ENCODE measurements at places on chromosomes 4 and X.

- no peak for DNase-seq
Observed at GRCh38 chr4:165556383-165556782, 177.6 kb downstream of the CPE start.

DNA sequence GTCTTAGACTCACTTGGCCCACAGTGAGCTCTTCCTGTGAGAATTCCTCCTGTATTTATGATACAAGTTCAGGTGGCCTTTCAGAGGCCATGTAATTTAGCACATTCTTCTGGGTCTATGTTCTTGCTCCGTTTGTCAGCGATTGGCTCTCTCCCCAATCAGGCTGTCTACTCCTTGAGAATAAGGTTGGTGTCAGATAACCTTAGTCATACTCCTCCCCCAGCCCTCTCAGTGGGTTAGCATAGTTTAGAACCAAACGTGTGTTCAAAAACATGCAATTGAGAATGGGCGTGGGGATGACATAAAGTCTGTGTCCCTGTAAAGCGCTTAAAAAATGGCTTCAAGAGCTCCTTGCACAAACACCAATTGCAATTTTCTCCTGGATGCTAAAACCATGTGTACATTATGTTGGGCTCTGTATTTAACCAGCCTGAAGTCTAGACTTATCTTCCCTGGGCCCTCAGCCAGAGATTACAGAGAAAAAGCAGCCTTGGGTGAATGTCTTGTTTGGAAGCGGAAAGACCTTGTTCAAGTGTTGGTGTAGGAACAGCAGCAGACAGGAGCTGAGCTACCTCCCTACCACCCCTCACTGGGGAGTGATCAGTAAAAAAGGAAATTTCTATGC, 9.9 kb upstream of the CT47C1 start:
- no peak for DNase-seq

DNA sequence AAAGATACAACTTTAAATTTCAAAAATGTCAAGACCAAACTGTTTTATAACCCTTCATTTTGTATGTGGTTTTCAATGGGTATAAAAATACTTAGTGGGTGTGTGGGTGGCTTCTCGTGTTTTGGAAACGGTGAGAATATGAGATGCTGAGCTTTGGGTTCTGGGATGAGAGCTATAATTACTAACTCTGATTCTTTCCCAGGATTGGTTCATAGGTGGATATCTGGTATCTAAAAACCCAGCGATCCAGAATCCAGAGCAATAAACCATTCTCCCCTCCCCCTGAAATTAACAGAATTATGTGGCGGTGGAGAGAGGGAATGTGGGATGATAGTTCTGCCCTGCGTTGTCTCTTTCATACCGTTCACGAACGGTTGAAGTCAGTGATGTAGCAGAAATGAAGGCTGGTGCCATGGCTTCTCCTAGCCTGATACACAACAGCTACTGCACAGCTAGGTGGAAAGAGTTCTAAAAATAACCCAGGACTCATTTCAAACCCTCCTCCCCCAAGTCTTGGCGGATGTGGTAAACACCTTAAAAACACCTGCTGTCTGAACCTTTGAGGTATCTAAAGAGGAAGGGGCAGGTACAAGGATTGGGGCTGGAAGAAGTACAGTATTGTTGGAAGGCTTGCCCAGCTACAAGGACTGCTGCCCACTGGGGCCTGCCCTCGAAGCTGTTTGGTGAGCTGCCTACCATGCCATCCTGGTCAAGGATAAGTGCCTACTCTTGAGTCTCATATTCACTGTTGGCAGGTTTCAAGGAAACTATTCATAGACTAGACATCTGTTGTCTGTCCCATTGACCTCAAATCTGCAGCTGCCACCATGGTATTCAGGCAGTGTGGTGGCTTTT, 44.5 kb downstream of the SEPTIN11 start:
- DNase-seq: no peak

DNA sequence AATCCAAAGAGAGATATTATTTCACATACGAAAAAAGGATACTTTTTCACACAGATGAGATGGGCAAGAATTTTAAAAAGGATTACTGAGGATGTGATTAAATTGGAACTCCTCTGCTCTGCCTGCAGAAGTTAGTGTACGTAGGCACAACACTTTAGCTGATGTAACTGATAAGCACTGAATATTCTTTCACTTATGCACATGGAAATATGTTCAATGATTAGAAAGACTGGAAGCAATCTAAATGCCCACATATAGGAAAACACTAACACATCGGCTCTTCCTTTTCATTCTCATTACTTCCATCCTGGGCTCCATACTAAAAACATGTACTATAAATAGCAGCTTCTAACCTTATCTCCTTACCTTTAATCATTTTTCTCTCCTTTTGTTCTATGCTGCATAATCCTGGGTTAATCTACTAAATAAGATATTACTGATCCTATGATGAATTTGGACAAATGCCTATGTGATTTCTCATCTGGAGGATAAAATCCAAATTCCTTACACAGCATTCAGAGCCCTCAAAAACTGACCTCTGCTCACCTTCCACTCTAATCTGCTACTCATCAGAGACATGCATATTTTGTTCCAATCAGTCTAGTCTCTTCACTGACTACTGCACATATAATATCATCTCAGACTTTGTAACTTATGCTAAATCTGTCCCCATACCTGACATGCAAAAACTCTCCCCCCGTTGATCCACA, 197.8 kb downstream of the PDGFC start:
- DNase-seq: no peak

DNA sequence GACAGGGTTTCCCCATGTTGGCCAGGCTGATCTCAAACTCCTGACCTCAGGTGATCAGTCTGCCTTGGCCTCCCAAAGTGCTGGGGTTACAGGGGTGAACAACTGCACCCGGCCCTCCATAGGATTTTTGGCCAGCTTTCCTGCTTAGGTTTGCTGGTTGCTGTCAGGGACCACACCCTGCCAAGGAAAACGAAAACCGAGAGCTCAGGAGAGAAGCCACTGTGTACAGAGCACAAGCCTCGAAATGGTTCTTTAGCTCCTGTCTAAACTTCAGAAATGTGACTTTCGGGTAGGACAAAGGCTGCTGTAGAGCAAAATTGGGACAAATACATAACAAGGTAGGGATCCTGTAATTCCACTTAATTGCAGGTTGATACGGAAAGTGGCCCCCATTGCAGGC, 146.3 kb upstream of the ATP6AP2 start:
- no peak for DNase-seq

GRCh38 chr4:3874525-3875110, 108.4 kb downstream of the ADRA2C start:
- no peak for DNase-seq

- DNase-seq: no peak
Observed at GRCh38 chr4:159071178-159071968, 31.5 kb upstream of the RAPGEF2 start.

- DNase-seq: no peak
Observed at GRCh38 chrX:110409925-110410324, 51.3 kb downstream of the RTL9 start.

DNA sequence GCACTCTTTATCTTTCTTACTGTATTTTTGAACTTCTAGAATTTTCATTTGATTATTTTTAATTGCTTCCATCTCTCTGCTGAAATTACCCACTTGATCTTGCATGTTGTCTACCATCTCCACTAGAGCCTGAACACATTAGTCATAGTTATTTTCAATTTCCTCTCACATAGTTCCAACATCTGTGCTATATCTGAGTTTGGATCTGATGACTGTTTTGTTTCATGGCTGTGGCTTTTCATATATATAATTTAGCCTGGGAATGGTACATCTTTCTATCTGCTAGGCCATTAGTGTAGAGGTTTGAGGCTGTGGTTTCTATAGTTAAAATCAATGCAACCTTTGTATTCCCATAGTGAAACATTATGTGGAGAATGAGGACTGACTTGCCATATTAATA, 33.2 kb downstream of the NPY2R start:
- no peak for DNase-seq

GRCh38 chr4:187908079-187908561, 87.5 kb upstream of the ZFP42 start:
- DNase-seq: no peak

DNA sequence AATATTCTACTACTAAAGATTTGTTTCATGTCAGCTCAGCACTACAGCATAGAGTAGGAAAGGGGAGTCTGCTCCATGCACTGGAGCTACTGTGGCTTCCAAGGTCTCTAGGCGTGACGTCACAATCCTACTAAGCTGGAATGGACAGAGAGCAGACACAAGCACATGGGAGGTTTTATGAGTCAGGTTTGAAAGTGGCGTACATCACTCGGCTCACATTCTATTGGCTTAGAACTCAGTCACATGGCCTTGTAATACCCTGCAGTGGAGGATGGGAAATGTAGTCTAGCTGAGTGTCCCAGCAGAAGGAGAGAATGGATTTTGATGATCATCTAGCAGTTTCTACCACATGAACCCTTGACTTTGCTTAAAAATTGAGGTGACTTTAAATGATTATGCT, 624.8 kb upstream of the ATOH1 start:
- DNase-seq: no peak

- DNase-seq: no peak
Observed at GRCh38 chrX:7247346-7247745, 99.4 kb upstream of the PUDP start.

GRCh38 chrX:43618366-43619205, 37.5 kb upstream of the MAOA start:
- no peak for DNase-seq

GRCh38 chrX:66638591-66639500, at the start of gene EDA2R:
Gene EDA2R, minus strand, starts transcription at chrX:66639078. Its CDS starts 23,058 bp downstream, at chrX:66616020.
- DNase-seq: peak; percentile 77

GRCh38 chrX:56499372-56499771, 64.1 kb upstream of the UBQLN2 start:
- DNase-seq: no peak

GRCh38 chr4:40124690-40125089, 68.0 kb downstream of the N4BP2 start:
- no peak for DNase-seq

- no peak for DNase-seq
Observed at GRCh38 chr4:172232966-172233365, 419.8 kb downstream of the GALNTL6 start.

DNA sequence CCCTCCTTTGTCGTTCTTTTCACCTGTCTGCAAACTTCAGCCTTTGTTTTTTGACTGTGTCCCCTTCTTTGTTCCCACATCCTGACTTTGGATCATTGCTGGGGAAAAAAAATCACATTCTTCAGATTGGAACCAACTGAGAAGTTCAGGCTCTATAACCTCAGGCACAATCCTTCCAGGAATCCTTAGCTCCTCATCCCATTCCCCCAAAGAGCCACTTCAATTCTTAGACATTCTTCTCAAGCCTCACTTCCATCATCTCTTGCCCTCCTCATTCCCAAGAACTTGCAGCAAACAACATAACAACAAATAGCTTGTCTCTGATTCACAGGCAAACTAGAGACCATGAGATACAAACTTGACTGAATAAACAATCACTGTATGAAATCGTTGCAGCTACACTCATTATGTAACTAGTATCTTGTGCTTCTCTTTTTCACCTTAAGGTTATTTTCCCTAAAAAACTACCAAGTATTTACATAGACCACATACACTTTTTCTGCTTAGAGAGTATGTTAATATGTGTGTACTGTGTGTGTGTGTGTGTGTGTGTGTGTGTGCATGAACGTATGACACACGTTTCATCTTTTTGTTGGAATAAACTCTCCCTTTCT, 26.4 kb upstream of the PGM2 start:
- no peak for DNase-seq

GRCh38 chr4:146051223-146051622, 112.6 kb upstream of the ZNF827 start:
- no peak for DNase-seq

DNA sequence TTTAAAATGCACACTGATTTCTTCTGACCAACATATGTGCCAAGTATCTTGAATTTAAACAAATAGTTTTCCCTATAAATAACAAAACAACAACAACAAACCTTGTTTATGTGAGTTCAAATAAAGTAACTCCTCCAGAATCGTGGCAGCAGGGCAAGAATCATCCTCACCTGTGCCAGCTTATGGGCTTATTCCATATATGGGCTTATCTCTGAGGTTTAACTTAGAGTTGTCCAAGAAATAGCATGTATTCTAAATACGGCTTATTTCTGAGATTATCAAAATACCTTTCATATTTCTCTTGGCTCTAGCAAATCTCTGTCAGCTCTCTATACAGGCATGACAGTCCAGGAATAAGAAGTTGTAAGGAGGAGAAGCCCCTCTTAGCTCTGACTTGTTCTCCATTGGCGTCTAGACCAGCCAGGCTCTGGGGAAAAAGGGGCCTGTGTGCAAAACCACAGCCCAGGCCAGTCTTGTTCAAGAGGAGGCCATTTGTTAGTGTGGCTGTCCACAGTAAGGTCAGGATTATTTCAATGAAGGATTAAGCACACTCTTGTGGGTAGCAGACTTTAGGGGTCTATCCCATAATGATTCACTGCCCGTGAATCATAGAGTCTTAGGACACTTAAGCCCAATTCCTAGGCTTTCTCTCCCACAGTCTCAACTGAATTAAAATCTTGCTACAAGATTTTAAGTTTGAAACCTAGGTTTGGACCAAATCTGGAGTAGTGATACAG, 63.2 kb downstream of the FRAS1 start:
- no peak for DNase-seq

DNA sequence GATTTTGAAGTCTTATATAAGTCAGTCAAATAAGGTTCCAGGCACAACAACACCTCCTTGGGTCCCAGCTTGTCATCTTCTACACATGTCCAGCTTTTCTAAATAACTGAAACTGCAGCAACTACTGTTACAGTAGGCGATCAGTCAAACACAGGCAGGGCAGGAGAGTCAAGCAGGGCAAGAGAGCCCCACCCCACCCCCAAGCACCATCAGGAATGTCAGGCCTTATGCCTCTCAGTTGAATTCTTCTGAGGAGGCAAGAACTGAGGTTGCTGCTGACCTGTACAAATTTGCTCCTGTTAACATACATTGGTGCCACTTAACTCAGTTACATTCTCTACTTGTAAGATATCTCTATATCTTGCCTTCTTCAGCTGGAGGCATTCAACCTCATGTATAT, 608.8 kb upstream of the PCDH10 start:
- DNase-seq: no peak

GRCh38 chrX:153769158-153769864, 5.3 kb downstream of the PLXNB3 start:
- DNase-seq: no peak

GRCh38 chr4:34720571-34720970, 1523.7 kb downstream of the ARAP2 start:
- no peak for DNase-seq

DNA sequence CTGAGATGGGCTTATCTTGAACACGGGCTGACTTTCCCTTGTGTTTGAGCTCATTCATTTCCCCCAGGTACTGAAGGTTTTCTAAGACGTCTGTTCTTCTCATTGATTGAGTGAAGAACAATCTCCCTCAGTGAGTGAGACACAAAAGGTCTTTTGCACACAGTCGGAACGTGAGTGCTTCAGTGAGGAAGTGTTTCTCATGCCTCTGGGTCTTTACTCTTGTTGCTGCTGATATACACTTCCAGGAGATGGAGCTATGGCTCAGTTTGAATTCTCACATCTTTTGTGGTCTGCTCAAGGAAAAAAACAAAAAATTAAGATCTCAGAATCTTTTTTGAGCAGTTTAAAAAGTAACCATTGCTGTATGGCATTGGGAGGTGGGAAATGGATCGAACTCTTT, 981.9 kb upstream of the TENM3 start:
- DNase-seq: no peak

GRCh38 chr4:26034849-26035248, 120.8 kb downstream of the SMIM20 start:
- no peak for DNase-seq

- DNase-seq: no peak
Observed at GRCh38 chr4:56410247-56411062, 23.2 kb upstream of the AASDH start.

- peak; percentile 16 for DNase-seq
Observed at GRCh38 chrX:20252381-20253231, 14.1 kb downstream of the RPS6KA3 start.
